ENCODE measurements at places on chromosomes 5 and 9.

DNA sequence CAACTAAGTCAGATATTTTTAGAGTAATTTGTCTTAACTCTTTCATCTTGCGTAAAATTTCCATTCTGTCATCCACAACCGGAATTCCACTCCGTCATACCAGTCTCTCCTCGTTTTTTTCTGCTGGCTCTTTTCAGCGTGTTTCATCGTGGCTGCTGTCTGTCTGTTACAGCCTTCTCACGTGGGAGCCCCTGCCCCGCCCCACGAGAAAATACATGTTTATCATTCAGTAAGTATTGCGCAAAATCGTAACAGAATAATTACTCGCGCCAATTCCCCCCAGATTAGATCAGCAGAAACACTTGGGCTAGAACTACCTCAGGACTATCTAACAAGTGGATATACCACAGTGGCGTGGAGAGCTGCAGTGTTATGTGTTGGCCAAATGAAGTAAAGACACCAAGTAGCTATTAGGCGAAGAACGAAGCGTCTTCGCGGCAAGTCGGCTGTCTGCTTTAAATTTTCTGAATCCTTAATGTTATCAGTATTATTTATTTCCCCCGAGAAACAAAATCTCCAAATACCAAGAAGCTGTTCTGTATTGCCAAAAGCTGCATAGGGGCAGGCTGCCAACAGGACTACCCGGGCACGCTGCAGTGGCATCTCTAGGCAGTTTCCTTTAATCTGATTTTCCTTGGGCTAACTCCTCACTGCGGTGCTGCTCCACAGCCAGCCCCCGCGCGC lies 566 bp upstream of the FOCAD start:
- peak; percentile 9 for DNase-seq

DNA sequence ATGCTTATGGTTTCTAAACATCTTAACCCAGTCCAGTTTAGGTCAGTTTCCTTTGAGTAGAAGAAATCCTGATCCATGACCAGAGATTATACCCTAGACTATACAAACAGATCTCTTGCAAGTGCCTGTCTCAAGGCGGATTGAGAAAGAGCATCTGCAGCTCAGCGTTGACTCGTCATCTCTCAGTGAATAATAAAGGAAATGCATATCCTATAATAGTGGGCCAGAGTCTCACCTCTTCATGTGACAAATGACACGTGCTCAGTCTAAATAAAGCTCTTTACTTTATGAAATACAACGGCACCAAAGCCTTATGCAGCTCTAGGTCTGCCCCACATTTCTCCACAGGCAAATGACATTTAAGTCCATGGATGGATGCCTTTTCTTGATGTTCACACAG lies 179.4 kb upstream of the NR3C1 start:
- DNase-seq: no peak

DNA sequence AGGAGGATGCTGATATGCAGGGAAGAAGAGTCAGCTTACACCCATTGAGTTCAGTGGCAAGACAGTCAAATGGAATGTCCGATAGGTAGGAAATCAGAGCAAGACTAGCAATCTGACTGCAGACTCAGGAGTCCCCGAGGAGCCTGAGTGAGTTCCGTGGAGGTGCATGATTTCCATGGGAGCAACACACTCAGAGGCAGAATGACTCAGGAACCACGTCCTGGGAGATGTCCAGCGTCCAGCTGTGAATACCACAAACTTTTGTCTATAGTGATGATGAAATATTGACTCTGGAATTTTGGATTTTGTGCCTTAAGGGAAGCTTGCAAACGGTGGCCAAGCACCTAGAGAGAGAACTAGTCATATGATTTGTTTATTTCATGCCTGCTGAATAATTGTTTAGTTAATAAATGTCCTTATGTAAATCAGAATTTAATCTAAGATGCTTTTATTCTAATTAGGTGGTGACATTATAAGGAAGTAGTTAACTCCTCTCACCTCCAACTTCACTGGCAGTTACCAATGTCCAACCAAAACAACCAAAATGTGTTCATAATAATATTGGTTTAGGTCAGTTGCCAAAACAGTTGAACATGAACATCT lies 100.4 kb downstream of the PDE4D start:
- no peak for DNase-seq

DNA sequence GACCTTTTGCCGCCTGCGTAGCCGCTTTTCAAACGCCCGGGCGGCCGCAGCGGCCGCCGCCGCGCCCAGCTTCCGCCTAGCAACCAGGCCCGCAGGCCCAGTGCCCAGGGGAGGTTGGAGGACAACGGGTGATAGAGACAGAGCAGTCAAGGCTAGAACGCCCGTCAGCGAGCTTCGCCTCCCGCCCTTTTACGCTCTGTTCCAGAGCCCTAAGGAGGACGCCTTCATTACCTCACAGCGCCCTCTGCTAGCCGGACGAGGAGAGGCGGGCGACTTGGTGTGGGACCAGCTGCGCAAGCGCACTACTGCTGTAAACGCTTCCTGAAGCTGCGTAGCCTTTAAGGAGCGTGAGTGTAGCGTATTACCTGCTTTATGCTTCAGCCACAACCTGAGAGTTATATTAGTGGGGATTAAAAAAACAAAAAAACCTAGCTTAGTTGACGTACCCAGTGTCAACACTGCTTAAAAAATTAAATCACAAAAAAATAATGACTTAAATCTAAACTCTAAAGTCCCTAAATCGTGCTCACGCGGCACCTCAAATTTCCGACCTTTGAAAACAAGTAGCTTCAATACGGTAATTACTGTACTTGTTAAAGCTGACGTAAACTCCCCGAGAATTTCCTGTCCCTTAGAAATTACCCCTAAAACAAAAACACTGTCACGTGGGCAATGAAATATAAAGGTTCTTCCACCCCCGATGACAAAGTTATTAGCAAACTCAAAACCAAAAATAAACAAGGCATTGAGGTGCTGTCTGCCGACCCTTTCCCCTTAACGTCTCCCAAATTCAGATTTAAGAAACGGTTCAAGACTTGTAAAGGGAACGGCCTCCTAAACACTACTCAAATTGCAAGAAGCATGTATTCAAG lies at the start of gene CEP120:
CEP120 (minus strand) TSS at position 126 of the 872 bp plus-strand sequence. CDS start 405 bp downstream, outside the sequence.
- DNase-seq: peak; percentile 95

DNA sequence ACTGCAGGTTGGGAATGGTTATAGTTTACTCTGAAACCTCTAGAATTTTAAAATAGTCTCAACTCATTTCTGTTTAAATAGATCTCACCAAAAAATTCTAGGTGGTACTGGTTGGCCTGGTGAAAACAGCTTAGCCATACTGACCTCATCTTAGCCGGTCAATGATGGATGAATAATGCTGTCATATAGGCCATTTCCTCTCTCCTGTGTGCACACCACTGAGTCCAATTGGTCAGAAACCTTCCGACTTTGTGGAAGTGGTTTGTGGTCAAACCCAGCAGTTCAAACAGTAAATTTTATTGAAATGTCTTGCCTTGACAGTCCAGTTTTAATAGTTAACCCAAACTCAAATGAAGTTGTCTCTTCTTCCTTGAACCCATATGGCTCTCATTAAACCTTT lies 98.6 kb downstream of the GIN1 start:
- DNase-seq: no peak

DNA sequence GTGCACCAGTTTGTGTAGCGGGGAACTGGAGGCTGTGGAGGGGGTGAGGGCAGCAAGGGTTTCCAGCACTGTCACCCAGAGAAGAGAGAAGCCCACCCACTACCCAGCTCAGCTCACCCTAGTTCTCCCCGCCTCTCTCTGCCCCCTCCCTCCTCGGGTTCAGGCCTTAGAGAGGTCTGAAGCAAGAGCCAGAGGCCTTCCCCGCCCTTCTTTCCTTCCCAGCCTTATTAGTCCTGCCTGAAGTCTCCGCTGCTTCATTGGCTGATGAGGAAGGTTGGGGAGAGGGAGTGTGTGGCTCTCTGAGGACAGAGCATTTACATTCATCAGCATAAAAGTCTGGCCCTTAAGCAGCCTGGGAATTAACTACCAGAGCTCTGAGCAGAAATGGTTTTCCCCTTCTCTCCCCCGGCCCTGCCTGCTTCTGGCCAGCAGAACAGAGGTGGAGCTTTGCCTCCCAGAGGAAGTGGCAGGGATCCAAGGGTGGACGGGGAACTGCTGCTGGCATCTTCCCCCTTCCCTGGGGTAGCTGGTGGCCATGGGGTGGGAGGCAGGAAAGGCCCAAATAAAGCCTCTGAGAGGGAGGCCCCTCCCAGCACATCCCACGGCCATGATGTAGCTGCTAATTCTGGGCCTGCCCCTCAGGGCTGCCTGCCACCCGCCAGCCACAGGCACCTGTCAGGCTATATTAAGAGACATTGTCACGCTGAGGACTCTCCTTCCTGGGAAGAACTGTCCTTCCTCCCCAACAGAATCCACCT lies 4.1 kb downstream of the DNAJB5 start:
- no peak for DNase-seq

- no peak for DNase-seq
These were observed 308.2 kb upstream of the PRR16 start for GRCh38 chr5:120155873-120156272.

DNA sequence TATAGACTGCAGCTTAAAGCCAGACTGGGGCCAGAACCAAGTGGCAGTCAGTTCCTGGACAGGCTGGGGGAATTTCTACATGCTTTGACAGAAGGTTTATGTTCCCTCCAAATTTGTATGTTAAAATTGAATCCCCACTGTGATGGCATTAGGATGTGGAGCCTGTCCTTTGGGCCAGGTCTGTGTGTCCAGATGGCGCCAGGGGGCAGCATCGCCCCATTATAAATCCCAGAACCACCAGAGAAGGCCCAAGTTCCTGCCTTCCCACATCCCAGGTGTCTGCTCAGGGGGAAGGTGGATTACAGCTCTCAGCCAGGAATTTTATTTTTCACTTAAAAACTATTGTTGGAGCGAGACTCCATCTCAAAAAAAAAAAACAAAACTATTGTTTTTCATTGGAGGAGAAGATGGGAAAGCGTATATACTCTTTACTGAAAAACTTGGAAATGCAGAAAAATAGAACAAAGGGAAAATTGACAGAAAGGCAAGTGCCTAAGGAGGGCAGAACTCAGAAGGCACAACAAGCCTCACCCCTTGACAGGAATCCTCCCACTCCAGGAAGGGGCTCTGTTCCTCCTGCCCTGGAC lies 5.0 kb downstream of the IL3 start:
- no peak for DNase-seq

GRCh38 chr9:109861918-109862317 lies 81.9 kb downstream of the PALM2AKAP2 start:
- DNase-seq: no peak

GRCh38 chr5:80987078-80987766 lies 27.1 kb downstream of the RASGRF2 start:
- no peak for DNase-seq

DNA sequence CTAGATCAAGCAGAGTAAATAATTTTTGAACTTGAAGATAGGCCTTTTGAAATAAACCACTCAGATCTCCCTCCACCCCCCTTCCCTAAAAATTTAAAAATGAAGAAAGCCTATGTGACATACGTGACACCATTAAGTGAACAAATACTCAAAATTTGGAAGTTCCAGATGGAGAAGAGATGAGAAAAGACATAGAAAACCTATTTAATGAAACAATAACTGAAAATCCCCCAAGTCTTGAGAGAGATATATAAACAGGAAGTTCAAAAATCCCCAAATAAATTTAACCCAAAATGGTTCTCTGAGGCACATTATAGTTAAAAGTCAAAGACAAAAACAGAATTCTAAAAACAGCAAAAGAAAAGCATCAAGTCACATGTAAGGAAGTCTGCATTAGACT lies 428.6 kb downstream of the PSAT1 start:
- no peak for DNase-seq

DNA sequence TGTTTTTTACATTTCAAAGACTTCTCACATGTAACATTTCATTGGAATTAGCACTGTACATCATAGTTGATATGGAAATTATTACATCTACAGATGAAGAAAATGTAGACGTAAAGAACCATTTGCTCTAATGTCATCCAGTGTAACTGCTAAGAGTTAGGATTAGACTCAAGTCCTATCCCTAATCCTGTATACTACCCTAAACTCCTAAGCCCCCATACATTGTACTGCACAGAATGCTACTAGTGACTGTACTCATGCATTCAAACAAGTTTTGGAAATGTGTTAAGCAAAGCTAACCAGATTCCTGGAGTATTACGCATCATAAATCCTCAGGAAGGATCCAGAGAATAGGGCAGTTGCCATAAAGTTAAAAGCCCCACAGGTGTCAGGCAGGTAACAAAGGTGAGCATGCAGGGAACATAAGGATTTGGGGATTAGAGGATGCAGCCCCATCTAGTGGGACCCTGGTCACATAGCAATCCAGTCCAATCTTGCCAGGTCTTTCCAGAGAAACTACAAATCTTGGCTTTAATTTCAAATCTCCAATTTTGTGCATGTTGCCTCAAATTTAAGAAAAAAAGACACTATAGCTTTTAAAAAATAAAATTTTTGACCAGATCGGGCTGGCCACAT lies 32.0 kb downstream of the HAVCR1 start:
- DNase-seq: no peak

GRCh38 chr9:90175257-90175656 lies 467.4 kb downstream of the DIRAS2 start:
- DNase-seq: no peak

DNA sequence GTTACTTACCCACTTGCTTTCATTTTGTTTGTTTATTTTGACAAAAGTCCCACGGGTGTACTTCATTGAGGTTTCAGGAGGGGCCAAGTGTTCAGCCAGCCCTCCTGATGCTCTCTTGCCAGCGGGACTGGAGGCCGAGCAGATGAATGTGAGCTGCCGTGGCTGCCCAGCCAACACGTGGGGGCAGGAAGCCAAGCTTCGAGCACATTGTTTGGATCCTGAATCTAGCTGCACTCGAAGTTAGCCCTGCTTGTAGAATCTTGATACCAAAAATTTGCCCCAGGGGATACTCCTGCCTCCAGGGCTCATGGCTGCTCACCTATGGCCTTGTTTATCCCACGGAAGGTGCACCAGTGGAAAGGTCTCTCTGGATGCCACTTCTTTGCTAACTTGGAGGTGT lies 49.3 kb downstream of the RASGEF1C start:
- DNase-seq: no peak

- no peak for DNase-seq
These were observed 127.1 kb upstream of the GLRA1 start for GRCh38 chr5:152051499-152052454.
